Activated T-cell treated with anti-CD3 and anti-CD28 coated beads, Interleukin-2, amount 50 U/mL, for 24 hours (primary cell): ENCODE measurements at places on chromosomes 3 and 15.
A peak's percentile ranks its signal among the peaks of the same experiment; 100 is the strongest.

GRCh38 chr15:29130476-29130875 is 139.1 kb downstream of the NSMCE3 start:
- H3K36me3 ChIP-seq = no peaks in the 10 kb centered on the region

DNA sequence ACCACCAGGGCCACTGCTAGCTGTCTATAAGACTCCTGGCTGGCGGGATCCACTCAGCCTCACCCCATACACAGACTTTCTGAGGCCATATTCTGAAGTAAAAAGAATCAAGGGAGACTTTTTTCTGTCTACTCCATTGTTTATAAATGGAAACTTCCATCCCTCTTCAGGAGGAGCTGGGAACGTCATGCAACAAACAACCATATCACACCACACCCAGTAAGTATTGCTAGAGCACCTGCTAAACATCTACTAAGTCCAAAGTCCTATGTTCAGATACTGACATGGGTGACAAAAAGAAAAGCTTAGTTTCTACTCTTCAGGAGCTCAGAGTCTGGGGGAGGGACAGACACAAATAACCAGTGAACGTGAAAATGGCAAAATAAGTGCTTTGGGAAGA is 324.8 kb upstream of the ONECUT1 start:
- H3K4me1 ChIP-seq = no peaks in the 10 kb centered on the region
- H3K4me3 ChIP-seq = no peak overlapping the region
- H3K27me3 ChIP-seq = peaks cover 4% of the 10 kb centered on the region
- no peaks in the 10 kb centered on the region for H3K36me3 ChIP-seq
- no peak for DNase-seq
- H3K27ac ChIP-seq = no peak overlapping the region

DNA sequence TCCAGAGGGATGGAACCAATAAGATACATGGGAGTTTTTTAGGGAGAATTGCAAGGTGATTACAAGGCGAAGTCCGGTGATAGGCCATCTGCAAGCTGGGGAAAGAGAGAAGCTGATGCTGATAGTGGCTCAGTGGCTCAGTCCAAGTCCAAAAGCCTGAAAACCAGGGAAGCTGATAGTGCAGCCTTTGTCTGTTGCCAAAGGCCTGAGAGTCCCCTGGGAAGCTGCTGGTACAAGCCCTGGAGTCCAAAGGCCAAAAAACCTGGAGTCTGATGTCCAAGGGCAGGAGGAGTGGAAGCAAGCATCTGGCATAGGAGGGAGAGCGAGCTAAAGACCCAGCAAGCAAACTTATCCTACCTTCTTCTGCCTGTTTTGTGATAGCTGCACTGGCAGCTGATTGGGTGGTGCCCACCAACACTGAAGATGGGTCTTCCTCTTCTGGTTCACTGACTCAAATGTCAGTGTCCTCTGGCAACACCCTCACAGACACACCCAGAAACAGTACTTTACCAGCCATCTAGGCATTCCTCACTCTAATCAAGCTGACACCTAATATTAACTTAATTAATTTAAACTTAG is 16.7 kb downstream of the TFG start:
- peaks cover 88% of the 10 kb centered on the region for H3K36me3 ChIP-seq
- H3K4me1 ChIP-seq = peaks cover 25% of the 10 kb centered on the region
- no peak for DNase-seq
- no peak overlapping the region for H3K4me3 ChIP-seq
- peak overlapping the region; percentile 37 for H3K27ac ChIP-seq

DNA sequence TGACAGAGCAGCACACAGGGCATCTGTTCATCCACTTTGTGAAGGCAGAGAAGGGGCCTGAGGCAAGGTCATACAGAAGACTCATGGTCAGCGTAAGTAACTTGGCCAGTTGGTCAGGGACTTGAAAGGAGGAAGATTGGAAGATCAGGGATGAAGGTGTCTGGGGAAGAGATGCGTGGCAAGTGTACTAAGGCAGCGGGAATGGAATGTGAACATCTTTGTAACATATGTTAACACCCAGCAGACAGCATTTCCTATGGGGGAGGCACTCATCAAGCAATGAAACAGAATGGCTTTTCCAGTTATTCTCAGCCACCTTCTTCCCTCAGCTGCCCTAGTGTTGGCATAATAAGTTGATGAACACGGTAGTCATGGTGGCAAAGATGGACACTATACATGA is 7.8 kb upstream of the RFC4 start:
- no peaks in the 10 kb centered on the region for H3K27me3 ChIP-seq
- H3K4me3 ChIP-seq = no peak overlapping the region
- no peaks in the 10 kb centered on the region for H3K36me3 ChIP-seq
- DNase-seq = no peak
- peaks cover 9% of the 10 kb centered on the region for H3K4me1 ChIP-seq

- H3K27me3 ChIP-seq = no peaks in the 10 kb centered on the region
- H3K36me3 ChIP-seq = no peaks in the 10 kb centered on the region
- H3K27ac ChIP-seq = no peak overlapping the region
- no peak overlapping the region for H3K4me3 ChIP-seq
Observed at GRCh38 chr15:40863660-40864270, 10.3 kb downstream of the RHOV start.

- no peak for DNase-seq
- H3K4me3 ChIP-seq = no peak overlapping the region
- no peaks in the 10 kb centered on the region for H3K27me3 ChIP-seq
- H3K27ac ChIP-seq = peak overlapping the region; percentile 38
- peaks cover 28% of the 10 kb centered on the region for H3K4me1 ChIP-seq
- peaks cover 9% of the 10 kb centered on the region for H3K36me3 ChIP-seq
Observed at GRCh38 chr15:77493324-77493907, 72.7 kb downstream of the HMG20A start.

DNA sequence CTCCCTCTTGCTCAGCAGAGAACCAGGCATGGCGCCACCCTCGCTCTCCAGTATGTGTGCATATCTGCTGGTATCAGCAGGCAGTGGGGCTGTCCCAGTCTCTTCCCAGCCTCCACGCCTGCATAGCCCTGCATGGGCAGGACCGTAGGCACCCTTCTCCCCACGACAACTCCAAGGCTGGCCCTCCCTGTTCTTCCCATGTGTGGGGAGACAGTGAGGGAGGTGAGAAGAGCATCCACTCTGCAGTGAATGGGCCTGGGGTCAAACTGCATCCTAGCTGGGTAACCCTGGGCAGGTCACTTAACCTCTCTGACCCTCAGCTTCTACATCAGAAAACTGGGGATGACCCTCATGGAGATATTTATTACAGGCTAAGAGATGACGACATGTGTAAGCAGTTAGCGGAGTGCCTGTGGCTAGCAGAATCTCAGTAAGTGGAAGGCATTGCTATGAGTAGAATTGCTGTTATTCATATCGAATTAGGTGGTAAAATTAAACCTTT is 13.3 kb upstream of the SSUH2 start:
- no peak overlapping the region for H3K27ac ChIP-seq
- peaks cover 20% of the 10 kb centered on the region for H3K27me3 ChIP-seq
- H3K4me1 ChIP-seq = no peaks in the 10 kb centered on the region
- H3K4me3 ChIP-seq = no peak overlapping the region
- H3K36me3 ChIP-seq = no peaks in the 10 kb centered on the region

GRCh38 chr15:79257454-79257853 is 25.1 kb upstream of the ANKRD34C start:
- H3K36me3 ChIP-seq = no peaks in the 10 kb centered on the region
- H3K4me3 ChIP-seq = no peak overlapping the region
- no peaks in the 10 kb centered on the region for H3K4me1 ChIP-seq

DNA sequence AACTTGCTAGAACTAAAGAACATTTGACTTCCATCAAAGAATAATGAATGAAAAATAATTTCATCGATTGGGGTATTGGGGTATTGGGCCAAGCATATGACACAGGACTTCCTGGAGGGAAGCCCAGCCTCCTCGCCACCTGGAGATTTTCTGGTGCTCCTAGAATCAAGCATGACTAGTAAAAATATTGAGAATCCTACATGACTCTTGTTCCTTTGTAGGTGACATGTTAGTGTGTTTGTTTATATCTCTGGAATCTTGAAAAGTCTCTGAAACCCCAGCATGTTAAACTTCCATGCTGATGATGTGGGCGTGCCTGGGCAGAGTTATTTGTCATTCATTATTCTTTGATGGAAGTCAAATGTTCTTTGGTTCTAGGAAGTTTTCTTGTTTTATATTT is 90.1 kb upstream of the EPHB3 start:
- no peak overlapping the region for H3K27ac ChIP-seq
- peaks cover 35% of the 10 kb centered on the region for H3K27me3 ChIP-seq
- H3K4me3 ChIP-seq = no peak overlapping the region
- no peaks in the 10 kb centered on the region for H3K36me3 ChIP-seq
- peaks cover 29% of the 10 kb centered on the region for H3K4me1 ChIP-seq

DNA sequence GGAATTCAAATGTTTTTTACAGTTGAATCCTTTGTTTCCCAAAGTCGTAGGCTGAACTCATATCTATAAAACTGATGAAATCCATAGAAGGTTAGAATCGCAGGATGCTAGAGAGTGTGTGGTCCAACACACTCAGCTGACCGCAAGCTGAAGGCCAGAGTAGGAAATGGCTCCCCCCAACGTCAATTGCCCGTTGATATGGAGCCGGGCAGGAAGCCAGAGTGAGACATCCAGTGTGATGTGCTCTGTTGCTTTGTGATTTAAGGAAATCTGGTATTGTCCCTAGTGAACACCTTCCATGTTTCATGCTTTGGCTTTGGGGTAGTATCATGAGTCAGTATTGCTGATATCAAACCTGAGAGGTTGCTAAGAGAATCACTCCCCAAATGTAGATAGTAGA is 5.8 kb upstream of the MEX3B start:
- peaks cover 52% of the 10 kb centered on the region for H3K27me3 ChIP-seq
- no peak overlapping the region for H3K27ac ChIP-seq
- no peak for DNase-seq
- H3K36me3 ChIP-seq = no peaks in the 10 kb centered on the region
- H3K4me1 ChIP-seq = peaks cover 8% of the 10 kb centered on the region

DNA sequence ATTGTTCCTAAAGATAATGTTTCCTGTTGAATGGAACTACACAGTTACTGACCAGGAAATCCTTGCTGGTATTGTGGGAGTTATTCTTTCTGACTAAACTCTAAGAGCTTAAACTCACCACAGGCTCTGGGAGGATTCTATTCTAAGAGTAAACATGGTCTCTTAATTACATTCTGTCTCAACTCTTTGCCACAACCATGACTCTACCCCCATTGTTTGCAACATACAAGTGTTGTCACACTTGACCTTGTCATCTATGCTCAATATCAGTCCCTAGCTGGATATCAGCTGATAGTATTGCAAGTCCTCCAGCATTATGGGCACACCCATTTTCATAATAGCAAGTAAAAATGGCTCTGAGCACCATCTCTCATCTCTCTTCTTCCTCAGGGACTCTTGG is 29.6 kb upstream of the SECISBP2L start:
- H3K27ac ChIP-seq = no peak overlapping the region
- no peak overlapping the region for H3K4me3 ChIP-seq
- no peaks in the 10 kb centered on the region for H3K36me3 ChIP-seq
- no peaks in the 10 kb centered on the region for H3K4me1 ChIP-seq
- no peak for DNase-seq
- peaks cover 11% of the 10 kb centered on the region for H3K27me3 ChIP-seq

DNA sequence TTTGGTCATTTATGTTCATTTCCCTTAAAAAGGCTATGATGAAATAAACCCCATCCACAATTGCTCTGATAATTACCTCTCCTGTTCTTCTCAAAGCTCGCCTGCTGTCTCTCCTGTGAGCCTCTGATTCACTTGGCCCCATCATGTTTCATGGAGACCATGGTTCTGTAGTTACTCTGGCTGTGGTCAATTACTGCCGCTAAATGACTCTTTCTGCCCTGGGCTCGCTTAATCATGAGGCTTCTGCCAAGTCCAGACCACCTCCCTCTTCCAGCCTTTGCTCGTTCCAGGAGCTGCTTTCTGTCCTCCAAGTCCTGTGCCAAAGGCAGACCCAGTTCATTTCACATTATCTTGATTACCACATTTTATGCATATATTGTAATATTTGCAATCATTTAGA is 91.9 kb downstream of the THSD4 start:
- no peak overlapping the region for H3K27ac ChIP-seq
- no peaks in the 10 kb centered on the region for H3K27me3 ChIP-seq
- no peak for DNase-seq
- no peak overlapping the region for H3K4me3 ChIP-seq

- H3K36me3 ChIP-seq = no peaks in the 10 kb centered on the region
- no peak for DNase-seq
- H3K27me3 ChIP-seq = peaks cover 4% of the 10 kb centered on the region
- H3K4me3 ChIP-seq = no peak overlapping the region
- no peak overlapping the region for H3K27ac ChIP-seq
Observed at GRCh38 chr3:159657176-159657575, 331.5 kb upstream of the IL12A start.

GRCh38 chr3:150783920-150784746 is 21.2 kb upstream of the SIAH2 start:
- peak overlapping the region; percentile 99 for H3K27ac ChIP-seq
- H3K4me3 ChIP-seq = peak overlapping the region; percentile 60
- H3K36me3 ChIP-seq = no peaks in the 10 kb centered on the region
- H3K27me3 ChIP-seq = peaks cover 13% of the 10 kb centered on the region
- DNase-seq = peak; percentile 49

GRCh38 chr3:148036331-148036876 is 627.2 kb downstream of the ZIC1 start:
- DNase-seq = no peak
- no peaks in the 10 kb centered on the region for H3K36me3 ChIP-seq
- no peaks in the 10 kb centered on the region for H3K27me3 ChIP-seq
- H3K4me1 ChIP-seq = no peaks in the 10 kb centered on the region

GRCh38 chr3:115228266-115228665 is 81.2 kb upstream of the ZBTB20 start:
- H3K27ac ChIP-seq = no peak overlapping the region
- H3K36me3 ChIP-seq = no peaks in the 10 kb centered on the region
- no peaks in the 10 kb centered on the region for H3K4me1 ChIP-seq
- no peak for DNase-seq

DNA sequence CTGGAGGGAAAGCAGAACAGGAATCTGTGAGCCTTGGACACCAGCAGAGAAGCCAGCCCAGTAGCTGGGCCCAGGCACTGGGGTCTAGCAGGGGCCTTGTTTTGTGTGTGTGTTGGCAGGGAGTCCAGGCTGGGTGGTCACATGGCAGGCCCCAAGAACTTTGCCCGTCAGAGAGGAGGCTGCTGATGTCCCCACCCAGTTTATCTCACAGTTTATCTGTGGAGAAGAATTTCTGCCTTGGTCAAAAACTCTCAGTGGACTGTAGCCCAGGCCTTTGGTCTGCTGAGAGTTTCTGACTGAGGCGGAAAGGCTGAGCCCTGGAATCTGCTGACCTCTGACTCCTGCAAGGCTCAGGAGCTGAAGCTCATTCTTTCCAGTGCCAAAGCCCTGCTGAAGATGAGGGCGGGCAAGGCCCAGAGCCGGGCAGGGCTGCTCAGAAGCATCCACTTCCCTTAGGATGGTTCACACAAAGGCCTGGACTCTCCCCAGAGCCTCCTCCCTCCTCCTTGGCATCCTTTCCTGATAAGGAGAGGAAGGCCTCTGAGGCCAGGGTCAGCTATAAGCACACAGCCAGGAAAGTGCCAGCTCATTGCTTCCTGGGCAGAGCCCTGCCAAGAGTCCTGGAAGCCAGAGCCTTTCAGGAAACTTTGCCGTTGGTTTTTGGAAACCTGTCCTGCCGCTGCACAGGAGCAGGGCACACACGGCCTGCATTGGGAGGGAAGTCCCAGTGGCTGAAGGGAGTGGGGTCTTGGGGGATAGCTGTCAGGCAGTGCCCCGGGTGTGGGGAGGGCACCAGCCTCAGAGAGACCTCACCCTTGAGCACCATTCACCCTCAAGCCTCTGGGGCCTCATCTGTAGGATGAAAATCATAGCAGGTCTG is 37.2 kb upstream of the SLCO2A1 start:
- H3K4me3 ChIP-seq = no peak overlapping the region
- no peaks in the 10 kb centered on the region for H3K4me1 ChIP-seq
- no peak overlapping the region for H3K27ac ChIP-seq
- H3K27me3 ChIP-seq = no peaks in the 10 kb centered on the region
- DNase-seq = no peak
- no peaks in the 10 kb centered on the region for H3K36me3 ChIP-seq

- H3K4me1 ChIP-seq = peaks cover 17% of the 10 kb centered on the region
- peaks cover 85% of the 10 kb centered on the region for H3K27me3 ChIP-seq
- no peaks in the 10 kb centered on the region for H3K36me3 ChIP-seq
- H3K4me3 ChIP-seq = peak overlapping the region; percentile 77
- DNase-seq = peak; percentile 50
- H3K27ac ChIP-seq = no peak overlapping the region
Observed at GRCh38 chr3:57164217-57164656, 916 bp downstream of the IL17RD start.
